ENCODE measurements at places on chromosomes 3 and 15.

GRCh38 chr3:161212906-161213305 lies 8.2 kb upstream of the NMD3 start:
- DNase-seq = no peak

- no peak for DNase-seq
Observed at GRCh38 chr3:104133630-104134029, 1233.1 kb upstream of the ALCAM start.

DNA sequence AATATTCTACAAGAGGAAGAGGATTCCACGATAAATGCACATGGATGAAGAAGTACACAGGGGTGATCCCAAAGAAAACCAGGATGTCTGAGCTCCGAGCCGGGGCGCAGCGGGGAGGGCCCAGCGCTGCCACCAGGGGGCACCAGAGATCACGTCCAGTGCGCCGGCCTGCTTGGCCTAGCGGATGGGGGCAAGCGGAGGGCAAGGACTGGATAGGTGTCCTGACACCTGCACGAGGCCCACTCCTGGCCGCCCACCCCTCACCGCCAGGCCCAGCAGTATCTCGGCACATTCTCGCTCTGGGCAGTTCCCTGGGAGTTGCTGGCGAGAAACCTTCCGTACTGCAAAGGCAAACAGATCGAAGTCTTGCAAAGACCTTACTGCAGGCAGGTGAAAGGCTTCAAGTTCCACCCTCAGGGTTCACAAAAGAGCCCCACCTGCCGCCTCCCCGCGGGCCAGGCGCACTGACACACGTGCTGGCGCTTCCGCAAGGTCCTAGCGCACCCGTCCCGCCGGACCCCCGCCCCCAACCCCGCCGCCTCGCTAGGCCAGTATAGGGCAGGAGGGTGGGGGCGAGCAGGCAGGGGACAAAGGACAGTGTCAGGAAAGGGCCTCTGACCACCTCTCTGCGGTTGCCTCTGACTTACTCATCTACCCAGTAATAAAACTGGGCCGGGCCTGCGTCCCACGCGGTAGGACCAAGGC lies 3.3 kb downstream of the ANKRD63 start:
- DNase-seq = peak; percentile 81

- no peak for DNase-seq
Observed at GRCh38 chr3:197460639-197461038, 95.1 kb downstream of the BDH1 start.

- no peak for DNase-seq
Observed at GRCh38 chr15:52745326-52746161, 44.6 kb downstream of the ONECUT1 start.

DNA sequence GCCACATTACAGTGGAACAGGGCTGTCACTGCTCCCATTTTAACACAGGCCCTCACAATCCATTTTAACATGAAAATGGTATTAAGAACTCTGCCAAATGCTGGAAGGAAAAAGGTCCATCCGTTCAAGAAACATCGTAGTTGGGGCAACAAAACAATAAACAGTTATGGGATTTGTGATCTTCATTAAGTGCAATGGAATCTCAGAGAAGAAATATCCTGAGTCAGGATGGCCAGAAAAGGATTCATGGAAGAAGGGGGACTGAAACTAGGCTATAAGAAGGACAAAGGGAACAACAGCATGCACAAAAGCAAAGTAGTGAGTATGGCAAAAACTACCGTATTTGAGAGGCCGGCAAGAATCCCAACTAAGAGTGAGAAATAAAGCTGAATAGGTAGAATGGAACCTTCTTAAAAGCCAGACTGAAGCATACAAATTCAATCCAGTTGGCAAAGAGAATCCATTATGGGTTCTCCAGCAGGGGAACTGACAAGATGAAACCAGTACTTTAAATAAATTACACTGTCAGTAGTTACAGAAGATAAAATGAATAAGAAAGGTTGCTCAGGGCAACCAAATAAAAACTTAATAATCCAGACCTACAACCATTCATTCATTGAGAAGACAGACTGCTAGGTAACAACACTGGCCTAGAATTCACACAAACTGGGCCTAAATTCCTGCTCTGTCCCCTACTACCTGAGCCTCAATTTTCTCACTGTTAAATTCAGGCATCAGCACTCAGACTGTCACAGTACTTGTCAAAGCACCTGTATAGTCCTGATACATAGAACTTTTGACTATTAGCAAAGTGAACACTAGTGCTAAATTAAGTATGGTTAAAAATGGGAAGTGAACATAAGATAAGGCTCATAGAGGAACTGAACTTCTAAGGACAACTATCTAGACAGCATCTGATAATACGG lies 6.3 kb downstream of the TBL1XR1 start:
- no peak for DNase-seq

- DNase-seq = no peak
Observed at GRCh38 chr3:177137774-177138705, 59.2 kb downstream of the TBL1XR1 start.

Measured in SJSA1 (cell line).